Epithelial cell of umbilical artery (primary cell): ENCODE measurements at places on chromosomes 16 and 17. TPM values are rescaled to one million over a fixed set of nuclear protein-coding genes. Genes with fewer than 3 reads are reported as not detected.

PPM1E gene
- total RNA-seq = under 0.01 TPM in 1 of 2 replicates, not detected in the other

ZNRF1 gene
- total RNA-seq = 17.6 and 25.0 TPM in 2 replicates

CENPV gene
- total RNA-seq = 38.0 and 52.0 TPM in 2 replicates

SPNS3 gene
- 0.15 TPM in 1 of 2 replicates, not detected in the other for total RNA-seq

CA5A gene
- not detected in 2 replicates for total RNA-seq

PPY gene
- not detected in 2 replicates for total RNA-seq
